ENCODE measurements at places on chromosomes 1 and 21. TPM values are rescaled to one million over a fixed set of nuclear protein-coding genes. Genes with fewer than 3 reads are reported as not detected.

GRCh38 chr1:246609632-246610031 lies 43.4 kb downstream of the CNST start:
- DNase-seq = no peak

DNA sequence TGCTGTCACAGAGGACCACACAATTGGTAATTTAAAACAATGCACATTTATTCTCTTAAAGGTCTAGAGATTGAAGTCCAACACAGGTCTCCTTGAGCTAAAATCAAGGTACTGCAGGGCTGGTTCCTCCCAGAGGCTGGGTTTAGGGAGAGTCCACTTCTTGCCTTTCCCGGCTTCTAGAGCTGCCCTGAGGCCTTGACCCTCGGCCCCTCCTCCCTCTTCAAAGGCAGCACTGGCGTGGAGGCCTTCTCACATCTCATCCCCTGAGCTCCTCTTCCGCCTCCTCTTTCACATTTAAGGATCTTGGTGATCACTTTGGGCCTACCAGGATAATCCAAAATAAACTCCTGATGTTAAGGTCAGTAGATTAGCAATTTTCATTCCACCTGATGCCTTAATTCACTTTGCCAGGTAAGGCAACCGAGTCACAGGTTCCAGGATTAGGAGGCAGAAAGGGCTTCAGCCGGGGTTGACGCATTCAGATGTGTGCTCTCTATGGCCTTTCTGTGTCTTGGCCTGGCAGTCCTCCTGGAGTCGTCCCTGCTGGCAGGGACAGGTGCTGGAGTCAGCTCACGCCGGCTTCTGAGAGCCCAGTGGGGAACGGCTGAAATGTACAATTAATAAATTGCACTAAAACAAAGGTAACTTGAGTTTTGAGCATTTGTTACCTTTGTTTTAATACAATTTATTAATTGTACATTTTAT lies 61.2 kb upstream of the ABCG1 start:
- no peak for DNase-seq

DNA sequence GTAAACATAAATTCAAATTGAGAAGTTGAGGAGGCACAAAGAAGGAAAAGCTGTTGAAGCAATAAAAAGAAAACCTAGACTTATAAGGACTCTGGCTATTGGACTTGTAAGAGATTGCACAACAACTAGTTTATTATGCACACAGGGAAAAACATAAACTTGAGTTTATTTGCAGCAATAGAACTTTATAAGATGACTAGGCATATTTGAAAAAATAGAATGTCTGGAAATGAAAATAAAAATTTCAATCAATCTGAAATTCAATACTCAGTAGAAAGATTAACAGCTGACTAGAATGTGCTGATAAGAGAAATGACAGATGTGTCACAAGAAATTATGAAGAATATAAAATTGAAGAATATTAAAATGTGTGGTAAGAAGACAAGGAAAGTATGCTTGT lies 505.4 kb upstream of the ZP4 start:
- no peak for DNase-seq

DNA sequence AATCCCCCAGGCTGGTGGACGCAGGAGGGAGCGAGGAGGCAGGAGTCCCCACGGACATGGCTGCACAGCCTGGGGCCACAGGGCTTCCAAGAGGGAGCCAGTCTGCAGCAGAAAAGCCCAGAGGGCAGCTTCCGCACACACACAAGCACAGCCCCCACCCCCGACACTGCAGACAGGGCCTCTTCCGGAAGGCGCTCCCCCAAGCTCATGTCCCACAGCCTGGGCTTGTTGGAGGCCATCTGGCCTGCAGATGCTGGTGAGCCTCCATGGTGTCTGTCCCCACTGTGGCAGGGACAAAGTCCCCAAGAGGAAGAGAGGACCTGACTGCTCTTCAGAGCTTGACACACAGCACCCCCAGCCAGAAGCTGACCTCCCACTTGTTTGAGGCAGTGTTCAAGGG lies 13.4 kb upstream of the KIAA1614 start:
- no peak for DNase-seq

- no peak for DNase-seq
Observed at GRCh38 chr1:108067884-108068540, 103.0 kb upstream of the VAV3 start.

- no peak for DNase-seq
Observed at GRCh38 chr1:68276448-68276847, 44.1 kb upstream of the WLS start.

DNA sequence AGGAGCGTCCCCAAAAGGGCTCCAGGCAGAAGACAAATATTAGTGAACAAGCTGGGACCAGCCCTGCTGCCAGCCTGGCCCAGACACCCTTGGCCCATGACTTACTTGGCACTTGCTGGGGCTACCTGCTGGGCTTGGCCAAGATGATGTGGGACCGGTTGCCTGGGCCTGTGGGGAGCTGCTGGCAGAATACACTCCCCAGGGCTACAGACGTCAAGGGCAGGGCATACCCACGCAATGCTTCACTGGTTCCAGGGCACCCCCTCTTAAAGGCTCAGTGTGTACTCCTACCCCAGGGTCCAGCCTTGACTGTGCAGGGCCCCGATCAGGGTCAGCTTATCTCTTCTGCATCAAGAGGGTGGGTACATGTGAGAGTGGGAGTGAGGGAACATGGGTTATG lies 106.5 kb upstream of the SLC2A1 start:
- DNase-seq = no peak

KHDRBS1 gene
- total RNA-seq = 210 TPM

Measured in CD8-positive, alpha-beta memory T cell (primary cell).